Neural progenitor cell (in vitro differentiated cells): ENCODE measurements at places on chromosomes 2 and 18. TPM values are rescaled to one million over a fixed set of nuclear protein-coding genes. Genes with fewer than 3 reads are reported as not detected.

Gene CNDP1
- total RNA-seq, result not detected in 2 replicates

- H3K36me3 ChIP-seq, result no peaks in the 10 kb centered on the region
- H3K4me3 ChIP-seq, result no peak overlapping the region
- H3K27me3 ChIP-seq, result peaks cover 14% of the 10 kb centered on the region
- DNase-seq, result no peak
- no peak overlapping the region for H3K27ac ChIP-seq
Observed at GRCh38 chr2:232882505-232883115, 12.5 kb downstream of the SNORC start.

- H3K36me3 ChIP-seq, result no peaks in the 10 kb centered on the region
- no peak overlapping the region for H3K27ac ChIP-seq
- peaks cover 11% of the 10 kb centered on the region for H3K27me3 ChIP-seq
Observed at GRCh38 chr2:1546023-1546591, 132.8 kb downstream of the TPO start.

DNA sequence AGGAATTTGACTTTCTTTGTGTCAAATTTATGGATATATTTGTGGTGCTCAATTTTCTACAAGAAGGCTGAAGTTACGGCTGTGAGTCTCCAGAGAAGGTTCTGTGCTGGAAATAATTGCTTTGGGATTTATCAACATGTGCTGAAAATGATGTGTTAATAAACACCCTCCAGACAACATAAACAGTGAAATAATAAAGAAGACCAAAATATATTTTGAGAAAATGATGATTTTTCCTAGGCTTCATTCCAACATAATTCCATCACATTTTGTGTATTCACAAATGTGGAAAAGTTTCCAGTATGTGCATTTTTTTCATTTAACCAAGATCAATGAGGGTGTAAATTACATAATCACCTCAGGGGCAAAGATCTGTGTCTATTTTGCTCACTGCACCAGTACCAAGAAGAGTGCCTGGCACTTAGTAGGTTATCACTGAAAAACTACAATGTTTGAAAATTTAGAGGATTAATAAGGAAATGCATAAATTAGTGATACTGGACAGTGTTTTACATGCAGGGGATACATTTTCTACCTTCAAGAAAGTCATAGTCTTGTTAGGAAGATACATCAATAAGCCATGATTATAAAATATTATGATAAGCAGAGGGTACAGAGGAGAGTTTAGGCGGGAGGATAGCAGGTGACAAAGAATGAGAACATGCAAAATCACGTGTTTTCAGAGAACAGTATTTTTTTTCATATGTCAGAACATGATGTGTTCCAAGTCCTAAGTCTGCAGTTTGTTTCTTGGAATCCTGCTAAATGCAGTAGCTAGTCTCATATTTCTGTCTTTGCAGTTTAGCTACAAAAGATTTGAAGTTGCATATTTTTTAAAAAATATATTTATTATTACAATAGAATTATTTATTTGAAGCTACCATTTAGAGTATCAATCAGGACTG, 127.6 kb upstream of the DLGAP1 start:
- no peaks in the 10 kb centered on the region for H3K27me3 ChIP-seq
- H3K4me3 ChIP-seq, result no peak overlapping the region
- H3K27ac ChIP-seq, result no peak overlapping the region
- no peak for DNase-seq

DNA sequence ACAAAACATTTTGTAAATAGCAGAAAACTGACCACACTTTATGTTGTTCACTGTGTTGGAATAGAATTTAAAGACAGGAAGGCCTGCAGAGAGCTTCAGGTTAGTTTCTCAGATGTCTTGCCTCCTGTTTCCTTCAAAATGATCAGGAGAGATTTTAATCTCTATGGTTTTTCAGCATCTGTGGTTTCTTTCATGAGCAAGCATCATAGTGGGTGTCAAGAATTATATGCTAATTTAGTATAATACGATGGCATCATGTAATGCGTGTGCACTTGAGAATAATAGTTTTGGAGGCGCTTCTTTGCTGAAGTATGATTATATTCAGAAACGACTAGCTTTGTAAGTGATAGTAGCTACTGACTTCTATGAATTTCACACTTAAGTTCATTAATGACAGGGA, 149.9 kb downstream of the PLCL1 start:
- peaks cover 14% of the 10 kb centered on the region for H3K4me1 ChIP-seq
- no peaks in the 10 kb centered on the region for H3K36me3 ChIP-seq
- H3K27me3 ChIP-seq, result no peaks in the 10 kb centered on the region
- H3K4me3 ChIP-seq, result no peak overlapping the region

GRCh38 chr2:95053543-95053942, 28.0 kb downstream of the MAL start:
- H3K27ac ChIP-seq, result no peak overlapping the region
- DNase-seq, result no peak
- H3K4me3 ChIP-seq, result no peak overlapping the region
- no peaks in the 10 kb centered on the region for H3K4me1 ChIP-seq
- H3K36me3 ChIP-seq, result no peaks in the 10 kb centered on the region

DNA sequence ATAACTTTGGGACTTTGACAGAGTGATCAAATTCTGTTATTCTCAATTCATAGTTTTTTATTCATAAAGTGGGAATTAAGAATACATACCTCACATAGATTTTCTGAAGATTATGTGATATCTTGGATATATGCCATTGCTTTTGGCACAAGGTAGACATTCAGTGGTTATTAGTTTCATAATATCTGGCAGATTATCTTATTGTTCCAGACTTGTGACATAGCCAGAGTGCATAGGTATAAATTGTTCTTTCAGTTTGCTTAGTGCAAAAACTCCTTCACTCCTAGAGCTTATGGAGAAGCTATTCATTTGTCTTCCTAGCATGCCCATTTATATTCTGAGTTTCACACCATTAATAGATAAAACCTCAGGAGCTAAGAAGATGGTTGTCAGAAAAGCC, 222.0 kb downstream of the KCNE4 start:
- no peak overlapping the region for H3K27ac ChIP-seq
- H3K4me1 ChIP-seq, result no peaks in the 10 kb centered on the region
- no peak overlapping the region for H3K4me3 ChIP-seq
- no peak for DNase-seq
- H3K27me3 ChIP-seq, result no peaks in the 10 kb centered on the region
- H3K36me3 ChIP-seq, result no peaks in the 10 kb centered on the region

GRCh38 chr2:74688881-74689280, 34.8 kb downstream of the SEMA4F start:
- no peaks in the 10 kb centered on the region for H3K27me3 ChIP-seq
- no peak for DNase-seq
- no peak overlapping the region for H3K27ac ChIP-seq
- H3K36me3 ChIP-seq, result no peaks in the 10 kb centered on the region
- H3K4me1 ChIP-seq, result no peaks in the 10 kb centered on the region

DNA sequence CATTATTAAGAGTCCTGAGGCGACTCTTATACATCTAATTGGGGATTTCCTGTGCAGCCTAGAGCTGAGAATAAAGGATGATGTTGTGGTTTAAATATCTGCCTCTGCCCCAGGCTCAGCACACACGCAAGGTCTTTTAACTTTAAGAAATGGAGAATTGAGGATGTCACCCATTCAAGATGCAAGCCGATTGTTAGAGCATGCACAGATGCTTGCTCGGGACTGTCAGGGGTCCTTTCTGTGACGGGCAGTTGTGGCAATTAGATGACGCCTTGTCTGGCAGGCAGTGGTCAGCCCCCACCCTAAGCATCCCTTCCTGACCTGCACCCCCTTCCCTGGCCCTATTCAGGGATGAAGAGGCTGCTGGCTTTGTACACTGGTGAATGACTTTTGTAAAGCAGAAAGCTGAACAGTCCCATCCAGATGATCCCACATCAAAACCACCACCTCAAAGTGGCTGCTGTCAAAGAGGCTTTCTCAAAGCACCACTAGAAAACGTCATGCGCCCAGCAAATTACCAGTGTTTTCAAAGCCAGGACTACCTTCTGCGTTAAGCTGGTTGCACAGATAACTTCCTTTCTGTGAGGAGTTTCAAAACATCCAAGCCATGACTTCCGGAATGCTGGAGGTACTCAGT, 23.7 kb downstream of the FAM178B start:
- no peak for DNase-seq
- H3K4me1 ChIP-seq, result peaks cover 7% of the 10 kb centered on the region
- no peak overlapping the region for H3K4me3 ChIP-seq
- H3K27me3 ChIP-seq, result no peaks in the 10 kb centered on the region

Gene SLC38A11
- total RNA-seq, result not detected in 2 replicates

- no peak overlapping the region for H3K4me3 ChIP-seq
- DNase-seq, result peak; percentile 55
- no peak overlapping the region for H3K27ac ChIP-seq
- H3K27me3 ChIP-seq, result no peaks in the 10 kb centered on the region
- no peaks in the 10 kb centered on the region for H3K36me3 ChIP-seq
- H3K4me1 ChIP-seq, result no peaks in the 10 kb centered on the region
Observed at GRCh38 chr18:76252880-76253279, 242.2 kb downstream of the ZNF516 start.

DNA sequence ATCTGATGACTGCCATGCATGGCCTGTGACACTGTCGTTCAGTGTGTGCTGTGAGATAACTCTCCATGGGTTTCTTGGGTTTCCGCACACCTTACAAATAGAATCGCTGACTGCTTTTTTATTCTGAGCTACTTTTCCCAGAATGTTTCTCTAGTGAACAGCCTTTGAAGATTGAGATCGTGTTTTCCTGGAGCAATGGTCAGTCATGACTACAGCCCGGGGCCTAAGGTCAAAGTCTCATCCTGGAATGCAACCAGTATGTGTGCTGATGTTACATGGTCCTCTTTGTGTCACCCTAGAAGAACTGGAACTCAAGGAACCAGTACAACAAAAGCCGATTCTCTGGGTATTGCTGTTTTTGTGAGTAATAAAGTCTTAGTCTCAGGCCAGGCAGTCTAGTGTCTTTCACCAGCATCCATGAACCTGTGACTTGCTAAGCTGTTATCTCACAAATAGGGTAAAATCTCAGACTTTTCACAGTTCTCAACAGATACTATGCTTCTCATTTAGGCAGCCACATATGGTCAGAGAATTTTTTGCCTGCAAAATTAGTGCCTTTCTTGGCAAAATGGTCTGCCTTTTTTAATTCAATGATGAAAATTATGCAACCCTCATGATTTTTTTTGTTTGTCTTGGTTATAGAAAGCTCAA, 124.9 kb upstream of the PIEZO2 start:
- H3K27ac ChIP-seq, result no peak overlapping the region
- no peaks in the 10 kb centered on the region for H3K27me3 ChIP-seq
- H3K36me3 ChIP-seq, result no peaks in the 10 kb centered on the region

GRCh38 chr2:240501531-240501991, 56.2 kb downstream of the ANKMY1 start:
- no peaks in the 10 kb centered on the region for H3K36me3 ChIP-seq
- H3K4me1 ChIP-seq, result no peaks in the 10 kb centered on the region
- no peaks in the 10 kb centered on the region for H3K27me3 ChIP-seq
- H3K4me3 ChIP-seq, result no peak overlapping the region
- H3K27ac ChIP-seq, result no peak overlapping the region
- no peak for DNase-seq

DNA sequence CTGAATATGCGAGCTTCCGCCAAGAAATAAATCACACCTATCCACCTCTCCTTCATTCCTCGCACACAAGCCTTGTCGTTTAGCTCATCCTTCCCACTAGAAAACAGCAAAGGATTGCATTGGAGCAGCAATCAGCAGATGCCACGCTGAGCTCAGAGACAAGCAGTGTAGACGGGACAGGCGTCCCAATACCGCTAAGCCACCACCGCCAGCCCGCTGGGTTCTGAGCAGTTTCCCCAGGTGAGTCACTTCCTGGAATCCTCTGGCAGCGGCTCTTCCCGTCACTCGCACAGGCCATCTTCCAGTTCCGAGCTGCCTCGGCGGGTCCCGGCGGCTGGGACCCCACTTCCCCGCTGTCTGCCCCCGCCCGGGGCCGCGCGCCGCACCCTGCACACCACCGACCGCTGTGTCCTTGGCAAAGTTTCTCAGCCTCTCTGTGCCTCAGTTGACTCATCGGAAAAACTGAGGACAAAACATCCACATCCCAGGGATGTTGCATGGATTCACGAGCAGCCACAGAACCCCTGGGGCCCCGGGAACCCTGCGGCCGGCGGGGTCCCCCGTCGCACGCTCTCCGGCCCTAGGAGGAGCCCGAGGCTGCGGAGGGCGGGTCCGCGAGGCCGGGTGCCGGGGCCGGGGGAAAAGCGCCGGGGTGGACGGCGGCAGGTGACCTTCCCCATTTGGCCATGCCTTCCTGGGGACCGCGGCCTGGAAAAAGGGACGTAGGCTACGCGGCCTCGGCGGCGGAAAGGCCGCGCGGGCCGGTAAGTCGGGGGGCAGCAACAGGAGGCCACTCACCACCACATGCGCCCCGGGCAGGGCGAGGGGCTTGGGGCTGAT, 573 bp downstream of the KDSR start:
- no peaks in the 10 kb centered on the region for H3K27me3 ChIP-seq
- peak overlapping the region; percentile 94 for H3K27ac ChIP-seq
- H3K4me1 ChIP-seq, result peaks cover 10% of the 10 kb centered on the region
- peak overlapping the region; percentile 93 for H3K4me3 ChIP-seq

Gene SULT1C3
- not detected in 2 replicates for total RNA-seq

Gene GALNT5
- 0.03 TPM in 1 of 2 replicates, not detected in the other for total RNA-seq

Gene GPR75
- 0.94 and 1.1 TPM in 2 replicates for total RNA-seq

- peaks cover 9% of the 10 kb centered on the region for H3K4me1 ChIP-seq
- no peak for DNase-seq
- H3K36me3 ChIP-seq, result no peaks in the 10 kb centered on the region
- no peak overlapping the region for H3K4me3 ChIP-seq
- no peaks in the 10 kb centered on the region for H3K27me3 ChIP-seq
Observed at GRCh38 chr18:6546229-6546628, 131.5 kb upstream of the L3MBTL4 start.

- H3K27me3 ChIP-seq, result no peaks in the 10 kb centered on the region
- no peaks in the 10 kb centered on the region for H3K36me3 ChIP-seq
- H3K4me3 ChIP-seq, result no peak overlapping the region
- peaks cover 36% of the 10 kb centered on the region for H3K4me1 ChIP-seq
Observed at GRCh38 chr2:774436-774835, 97.2 kb upstream of the TMEM18 start.

Gene ASTL
- not detected in 2 replicates for total RNA-seq

DNA sequence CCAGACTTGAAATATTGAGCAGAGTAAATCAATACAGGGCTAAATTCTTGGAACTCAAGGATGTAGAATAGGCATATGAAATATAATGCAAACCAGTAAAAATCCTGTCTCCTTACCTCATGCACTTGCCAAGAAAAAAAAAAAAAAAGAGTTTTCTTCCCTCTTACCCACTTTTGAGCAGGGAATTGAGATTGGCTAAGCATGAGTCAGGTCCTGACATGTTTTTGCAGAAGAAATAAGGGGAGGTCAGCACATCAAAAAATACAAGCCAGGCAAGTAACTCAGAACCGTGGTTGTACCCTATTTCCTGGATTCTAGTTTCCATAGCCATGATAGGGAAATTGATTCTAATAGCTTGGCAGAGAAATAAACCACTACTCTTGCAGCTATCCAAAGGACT, 1526.7 kb downstream of the LRP1B start:
- no peak for DNase-seq
- H3K4me1 ChIP-seq, result no peaks in the 10 kb centered on the region
- no peaks in the 10 kb centered on the region for H3K36me3 ChIP-seq
